ENCODE measurements at places on chromosomes 2 and 18. TPM values are rescaled to one million over a fixed set of nuclear protein-coding genes. Genes with fewer than 3 reads are reported as not detected.

- no peak for DNase-seq
These were observed 212.5 kb downstream of the SETBP1 start for GRCh38 chr18:44893045-44893706.

GRCh38 chr2:3075991-3076340, 301.7 kb downstream of the EIPR1 start:
- no peak for DNase-seq

GRCh38 chr18:24019641-24020331, 5.2 kb downstream of the TTC39C start:
- no peak for DNase-seq

- DNase-seq = peak; percentile 39
These were observed 40.5 kb downstream of the MTHFD2 start for GRCh38 chr2:74238879-74239278.

- no peak for DNase-seq
These were observed 20.8 kb downstream of the KCNE4 start for GRCh38 chr2:223072826-223073225.

- no peak for DNase-seq
These were observed 959.0 kb upstream of the SLC39A10 start for GRCh38 chr2:194698012-194698411.

GRCh38 chr2:100212850-100213249, 70.5 kb upstream of the AFF3 start:
- DNase-seq = no peak

DNA sequence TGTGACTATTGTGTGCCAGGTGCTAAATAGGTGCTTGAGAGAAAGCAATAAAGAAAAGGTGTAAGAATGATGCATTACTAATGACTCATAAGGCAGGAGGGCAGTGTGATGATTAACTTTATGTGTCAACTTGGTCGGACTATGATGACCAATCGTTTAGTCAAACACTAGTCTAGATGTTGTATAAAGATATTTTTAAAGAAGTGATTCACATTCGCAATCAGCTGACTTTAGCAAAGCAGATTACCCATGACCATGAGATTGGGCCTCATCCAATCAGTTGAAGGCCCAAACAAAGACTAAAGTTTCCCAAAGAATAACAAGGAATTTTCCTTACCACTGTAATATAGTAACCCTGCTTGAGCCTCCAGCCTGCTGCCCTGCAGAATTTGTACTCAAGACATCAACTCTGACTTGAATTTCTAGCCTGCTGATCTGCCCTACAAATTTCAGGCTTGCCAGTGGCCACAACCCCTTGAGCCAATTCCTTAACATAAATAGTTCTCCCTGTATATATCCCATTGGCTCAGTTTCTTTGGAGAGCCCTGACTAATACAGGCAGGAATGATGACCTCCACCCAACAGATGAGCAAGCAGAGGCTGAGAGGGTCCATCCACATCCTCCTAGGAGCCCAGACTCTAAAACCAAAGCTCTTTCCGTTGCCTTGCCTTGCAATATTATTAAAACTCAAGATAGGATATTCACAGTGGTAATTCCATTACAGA, 132.6 kb downstream of the ACTR3 start:
- DNase-seq = no peak

- no peak for DNase-seq
These were observed 1977.7 kb upstream of the LRRTM1 start for GRCh38 chr2:82282111-82282882.

SIX2 gene
- total RNA-seq = 0.34 TPM

CNDP1 gene
- not detected for total RNA-seq

YPEL5 gene
- total RNA-seq = 154 TPM

DNA sequence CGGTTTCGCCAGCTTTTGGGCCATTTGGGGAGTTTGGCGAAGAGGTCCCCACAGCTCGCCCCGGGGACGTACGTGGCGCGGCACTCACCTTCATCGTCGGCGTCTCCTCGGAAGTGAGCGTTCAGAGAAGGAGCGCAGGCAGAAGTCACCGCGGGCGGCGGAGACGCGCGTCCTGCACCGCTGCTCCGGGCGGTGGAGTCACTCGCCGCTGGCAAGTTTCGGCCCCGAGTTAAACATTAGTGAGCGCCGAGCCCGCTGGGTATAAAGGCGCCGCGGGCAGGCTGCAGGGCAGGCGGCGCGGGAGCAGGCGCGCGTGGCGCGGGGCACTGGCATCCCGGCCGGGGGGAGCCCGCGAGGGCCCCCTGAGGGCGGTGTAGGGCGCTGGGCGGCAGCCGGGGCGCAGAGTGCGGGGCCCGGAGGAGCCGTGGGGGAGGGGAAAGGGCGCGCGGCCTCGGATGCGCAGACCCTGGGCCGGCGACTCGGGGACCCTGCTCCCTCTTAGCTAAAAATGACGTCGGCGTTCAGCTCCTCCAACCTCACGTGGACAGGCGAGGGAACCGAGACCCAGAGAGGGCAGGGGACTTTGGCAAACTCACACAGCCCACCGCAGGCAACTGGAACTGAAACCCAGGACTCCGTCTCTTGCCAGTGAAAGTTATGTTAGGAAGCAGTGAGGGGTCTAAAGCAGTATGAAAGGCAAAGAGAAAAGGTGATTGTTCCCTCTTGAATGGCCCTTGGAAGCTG, at the start of gene DPP4:
Gene DPP4, minus strand, starts transcription at position 328 of the 744 bp plus-strand sequence. Its CDS starts 234 bp downstream, at position 94.
- DNase-seq = peak; percentile 60

DNA sequence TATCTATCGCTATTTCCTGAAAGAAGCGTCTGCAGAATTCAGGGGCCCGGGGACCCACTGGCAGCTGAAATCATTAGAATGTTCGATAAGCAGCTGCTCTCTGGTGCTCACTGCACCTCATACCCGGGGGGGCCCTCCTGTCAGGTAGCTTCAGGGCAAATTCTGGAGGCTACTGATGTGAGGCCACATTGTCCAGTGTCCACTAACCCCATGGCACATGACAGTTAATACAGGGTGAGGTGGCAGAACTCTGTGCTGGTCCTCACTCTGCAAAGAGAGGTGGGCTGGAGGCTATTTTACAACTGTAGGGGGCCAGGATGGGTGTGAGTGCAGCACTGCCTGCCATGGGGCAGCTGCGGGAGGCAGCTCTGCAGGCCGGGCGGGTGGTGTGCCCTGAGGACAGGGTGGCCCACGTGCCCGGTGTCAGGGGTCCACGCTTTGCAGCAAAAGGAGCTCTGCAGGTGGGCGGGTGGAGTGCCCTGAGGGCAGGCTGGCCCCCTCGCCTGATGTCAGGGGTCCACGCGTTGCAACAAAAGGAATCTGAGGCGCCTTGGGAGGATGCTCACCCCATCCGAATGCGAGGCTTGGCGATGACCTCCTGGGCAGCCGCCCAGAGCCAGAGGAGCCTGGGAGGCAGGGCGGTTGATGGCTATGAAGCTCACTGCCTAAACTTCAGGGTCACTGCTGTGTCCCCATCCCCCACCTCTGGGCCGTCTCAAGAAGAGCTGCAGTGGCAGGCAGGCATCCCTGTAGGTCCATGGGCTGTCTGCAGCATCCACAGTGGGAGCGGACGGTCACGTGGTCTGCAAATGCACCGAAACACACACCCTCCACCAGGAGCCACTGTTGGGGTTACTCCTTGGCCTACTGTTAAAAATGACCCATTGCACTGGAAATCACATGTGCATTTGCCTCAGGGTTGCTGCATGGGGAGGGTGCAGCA, 207.0 kb upstream of the SALL3 start:
- no peak for DNase-seq

- DNase-seq = no peak
These were observed 28.8 kb downstream of the STEAP3 start for GRCh38 chr2:119252186-119253113.

ALPP gene
- 7.0 TPM for total RNA-seq

UBE2E3 gene
- total RNA-seq = 103 TPM

- no peak for DNase-seq
These were observed 3.4 kb downstream of the HDLBP start for GRCh38 chr2:241312082-241312481.

GRCh38 chr2:71609029-71609428, 155.7 kb downstream of the DYSF start:
- no peak for DNase-seq

DCC gene
- total RNA-seq = 4.6 TPM

DNA sequence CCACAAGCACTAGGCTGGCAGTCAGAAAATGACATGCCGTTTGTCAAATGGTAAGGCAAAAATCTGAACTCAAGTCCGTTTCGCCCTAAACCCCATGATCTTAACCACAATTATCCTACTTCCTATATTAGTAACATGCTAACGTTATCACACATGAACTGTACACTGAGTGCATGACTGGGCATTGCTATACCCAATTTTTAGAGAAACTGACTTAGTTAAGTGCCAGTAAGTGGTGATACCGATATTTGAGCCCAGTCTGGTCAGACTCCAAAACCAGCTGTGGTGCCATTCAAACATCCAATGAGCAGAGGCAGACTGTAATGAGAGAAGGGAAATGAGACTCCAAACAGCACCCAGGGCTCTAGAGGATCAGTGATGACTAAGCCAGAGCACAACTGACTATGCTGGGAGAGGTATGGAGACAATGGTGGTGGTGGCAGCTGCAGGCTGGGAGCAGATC, 311.7 kb upstream of the PKDCC start:
- DNase-seq = no peak

GRCh38 chr18:56245866-56246580, 392.4 kb downstream of the TXNL1 start:
- peak; percentile 97 for DNase-seq

DPP10 gene
- total RNA-seq = 0.34 TPM

DNA sequence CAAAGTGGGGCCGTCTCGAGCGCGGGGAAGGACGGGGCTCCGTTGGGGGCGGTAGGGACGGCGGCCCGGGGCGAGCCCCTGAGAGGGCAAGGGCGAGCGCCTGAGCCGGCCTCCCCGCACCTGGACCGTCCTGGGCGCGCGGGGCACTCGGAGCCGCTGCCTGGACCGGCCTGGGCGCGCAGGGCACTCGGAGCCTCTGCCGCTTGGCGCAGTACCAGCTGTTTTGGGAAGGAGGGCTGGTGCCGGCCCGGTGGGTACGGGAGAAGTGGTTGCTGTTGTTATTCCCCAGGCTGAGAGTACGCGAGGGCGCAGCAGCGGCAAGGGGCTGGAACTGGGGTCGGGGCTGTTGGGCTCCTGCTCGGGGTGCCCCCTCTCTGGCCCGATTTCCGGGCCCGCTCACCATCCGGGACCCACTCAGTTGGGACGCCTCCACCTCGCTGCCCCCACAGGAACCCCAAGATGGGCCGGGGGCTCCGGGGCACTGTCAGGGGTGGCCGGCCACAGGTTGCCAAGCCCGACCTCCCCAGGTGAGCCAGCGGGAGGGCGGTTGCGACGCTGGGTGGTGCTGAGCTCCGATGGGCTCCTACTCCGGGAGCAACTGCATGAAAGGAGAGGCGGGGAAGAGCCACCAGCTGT, 579 bp downstream of the ARHGEF4 start:
- no peak for DNase-seq

DNA sequence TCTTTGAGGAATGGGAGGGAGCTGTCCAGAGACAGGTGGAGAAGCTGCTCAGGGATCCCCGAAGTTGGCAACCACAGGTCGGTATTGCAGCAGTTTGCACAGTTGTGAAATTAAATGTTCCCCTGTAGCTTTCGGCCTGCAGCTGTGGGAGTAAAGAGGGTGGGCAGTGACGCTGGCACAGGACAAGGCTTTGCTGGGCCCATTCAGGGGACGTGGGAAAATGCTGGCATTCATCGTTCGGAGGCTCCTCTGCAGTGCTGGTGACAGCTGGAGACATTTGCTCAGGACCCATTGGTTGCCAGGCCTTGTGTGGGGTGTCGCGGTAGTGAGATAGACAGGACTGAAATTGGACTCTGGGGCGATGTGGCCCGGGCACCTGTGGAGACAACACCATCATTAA, 173.7 kb downstream of the MYCN start:
- no peak for DNase-seq

MDH1B gene
- total RNA-seq = 15.0 TPM

GRCh38 chr2:191703079-191703725, 25.3 kb downstream of the NABP1 start:
- DNase-seq = no peak

- DNase-seq = no peak
These were observed 36.9 kb upstream of the KCNG2 start for GRCh38 chr18:79760881-79761280.

GRCh38 chr18:73973972-73974371, 173.7 kb downstream of the FBXO15 start:
- DNase-seq = no peak

DNA sequence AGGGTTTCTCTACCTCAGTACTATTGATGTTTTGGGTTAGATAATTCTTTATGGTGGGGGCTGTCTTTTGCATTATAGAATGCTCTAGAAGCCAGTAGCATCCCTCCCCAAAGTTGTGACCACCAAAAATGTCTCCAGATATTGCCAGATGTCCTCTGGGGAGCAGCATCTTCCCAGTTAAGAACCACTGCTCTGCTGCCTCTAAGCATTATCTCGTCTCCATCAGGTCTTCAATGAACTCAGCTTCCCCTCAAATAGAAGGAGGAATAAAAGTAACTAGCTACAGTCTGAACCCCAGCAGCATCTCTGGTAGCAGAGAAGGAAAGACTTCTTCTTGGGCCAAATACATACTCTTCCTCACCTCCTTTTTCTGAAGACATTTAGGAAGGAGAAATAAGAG, 244.1 kb downstream of the AGPS start:
- no peak for DNase-seq

DNA sequence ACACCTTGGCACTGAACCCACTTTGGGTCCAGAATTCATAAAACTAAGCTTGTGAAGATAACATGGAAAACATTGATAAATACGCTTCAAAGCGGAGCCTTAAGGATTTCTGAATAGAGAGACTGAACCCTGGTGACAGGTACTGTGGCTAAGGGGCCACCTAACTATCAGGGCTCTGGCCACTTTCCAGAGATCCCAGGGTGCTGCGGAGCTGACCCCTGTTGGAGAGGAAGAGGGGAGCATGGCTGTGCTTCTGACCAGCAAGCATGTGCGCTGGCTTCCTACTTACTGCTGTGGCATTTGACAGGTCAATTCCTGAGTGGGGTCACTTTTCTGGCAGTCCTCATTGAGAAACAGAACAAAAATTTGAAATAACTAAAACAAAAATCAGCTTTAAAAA, 228.3 kb downstream of the NAPG start:
- DNase-seq = no peak

- DNase-seq = no peak
These were observed 238.2 kb upstream of the SOX11 start for GRCh38 chr2:5454051-5454390.

NEB gene
- 0.83 TPM for total RNA-seq

LPIN1 gene
- 36.1 TPM for total RNA-seq

DNA sequence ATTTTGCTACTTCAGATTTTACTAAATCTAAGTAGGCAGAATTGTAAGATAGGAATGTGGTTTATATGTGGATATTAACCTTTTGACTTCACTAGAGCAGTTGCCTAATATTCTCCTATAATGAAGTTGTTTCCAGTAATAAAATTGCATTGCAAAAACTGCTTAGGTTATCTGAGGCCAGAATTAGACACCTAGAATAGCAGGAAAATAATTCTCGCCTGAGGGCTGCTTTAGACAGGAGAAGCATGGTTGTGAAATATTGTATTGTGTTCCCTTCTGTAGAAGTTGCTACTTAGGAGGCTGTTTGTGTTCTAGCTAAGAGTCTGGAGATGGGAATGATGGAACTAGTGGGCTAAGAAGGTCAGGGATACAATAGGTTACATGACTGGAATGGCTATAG, 146.3 kb downstream of the PLCL1 start:
- no peak for DNase-seq
